ENCODE measurements at places on chromosomes 3 and 15.

DNA sequence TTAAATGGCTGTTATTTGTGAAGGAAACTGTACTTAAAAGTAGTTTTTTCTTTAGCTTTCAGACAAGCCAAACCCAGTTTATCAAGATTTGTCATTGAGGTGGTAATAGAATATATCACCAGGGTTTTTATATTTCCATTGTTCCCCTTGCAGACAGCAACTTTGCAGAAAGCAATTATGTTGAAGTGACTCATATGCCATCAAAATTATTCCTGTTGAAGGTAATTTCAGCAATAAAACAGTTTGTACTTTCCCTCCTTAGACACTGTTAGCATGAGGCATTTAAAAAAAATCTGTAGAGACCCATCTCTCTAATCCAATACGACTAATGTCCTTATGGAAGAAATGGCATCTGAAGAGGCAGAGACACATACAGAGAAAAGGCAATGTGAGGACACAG is 219.0 kb downstream of the NFKBIZ start:
- DNase-seq: no peak

- DNase-seq: no peak
These were observed 567.0 kb upstream of the RGMA start for GRCh38 chr15:93656041-93656440.

- no peak for DNase-seq
These were observed 721.0 kb downstream of the OTOL1 start for GRCh38 chr3:162217647-162218046.

GRCh38 chr3:159082519-159082918 is 280.7 kb downstream of the MFSD1 start:
- DNase-seq: no peak

DNA sequence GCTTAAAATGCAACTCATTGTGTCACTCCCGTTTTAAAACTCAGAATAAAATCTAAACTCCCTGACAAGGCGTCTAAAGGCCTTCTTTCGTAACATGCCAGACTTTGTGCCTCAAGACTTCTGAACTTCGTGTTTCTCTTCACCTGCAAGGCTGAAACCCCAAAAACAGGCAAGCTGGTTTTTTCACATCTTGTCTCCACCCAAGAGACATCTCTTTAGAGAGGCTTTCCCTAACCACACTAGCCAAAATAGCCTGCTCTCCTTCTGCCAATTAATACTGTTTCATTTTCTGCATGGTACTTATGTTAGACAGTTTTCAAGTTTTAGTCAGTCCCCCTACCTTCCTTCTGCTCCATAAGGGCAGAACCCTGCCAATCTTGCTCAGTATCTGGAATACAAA is 41.6 kb downstream of the RAF1 start:
- no peak for DNase-seq

All from NCI-H510A (cell line).